Left hindlimb (tissue), 1 donor: ENCODE measurements at places on chromosomes 12 and 14.

DNA sequence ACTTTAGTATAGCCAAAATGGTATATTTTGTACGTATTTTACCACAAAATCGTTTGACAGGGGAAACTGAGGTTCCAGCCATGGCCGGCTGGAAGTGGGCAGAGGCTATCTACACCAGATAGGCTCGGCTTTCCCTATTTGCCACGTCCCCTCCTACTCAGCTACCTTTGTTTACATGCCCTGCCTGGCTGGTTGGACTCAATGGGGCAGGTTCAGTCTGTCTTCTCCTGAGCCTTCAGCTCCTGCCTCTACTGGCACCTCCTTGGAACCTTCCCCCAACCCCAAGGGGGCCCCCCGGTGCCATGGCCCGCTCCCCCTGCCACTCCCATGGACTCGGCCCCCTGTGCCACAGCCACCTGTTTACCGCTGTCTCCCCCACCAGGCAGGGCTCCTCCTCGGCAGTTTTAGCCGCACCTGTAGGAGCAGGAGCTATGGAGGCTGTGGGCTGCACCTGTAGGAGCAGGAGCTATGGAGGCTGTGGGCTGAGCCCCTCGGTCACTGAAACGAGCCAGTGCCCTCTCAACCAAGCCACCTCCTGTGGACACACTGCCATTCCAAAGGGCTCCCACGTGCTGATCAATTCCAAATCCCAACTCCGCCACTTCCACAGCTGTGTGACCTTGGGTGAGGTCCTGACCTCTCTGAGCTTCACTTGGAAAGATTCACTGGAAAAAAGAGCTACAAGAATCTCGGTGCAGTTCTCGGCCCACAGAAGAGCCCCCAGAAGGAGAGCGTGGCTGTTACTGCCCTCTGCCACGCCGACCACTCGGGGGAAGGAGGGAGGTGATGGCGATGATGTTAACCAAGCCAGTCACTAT lies 62.2 kb downstream of the NCOR2 start:
- no peak for DNase-seq

DNA sequence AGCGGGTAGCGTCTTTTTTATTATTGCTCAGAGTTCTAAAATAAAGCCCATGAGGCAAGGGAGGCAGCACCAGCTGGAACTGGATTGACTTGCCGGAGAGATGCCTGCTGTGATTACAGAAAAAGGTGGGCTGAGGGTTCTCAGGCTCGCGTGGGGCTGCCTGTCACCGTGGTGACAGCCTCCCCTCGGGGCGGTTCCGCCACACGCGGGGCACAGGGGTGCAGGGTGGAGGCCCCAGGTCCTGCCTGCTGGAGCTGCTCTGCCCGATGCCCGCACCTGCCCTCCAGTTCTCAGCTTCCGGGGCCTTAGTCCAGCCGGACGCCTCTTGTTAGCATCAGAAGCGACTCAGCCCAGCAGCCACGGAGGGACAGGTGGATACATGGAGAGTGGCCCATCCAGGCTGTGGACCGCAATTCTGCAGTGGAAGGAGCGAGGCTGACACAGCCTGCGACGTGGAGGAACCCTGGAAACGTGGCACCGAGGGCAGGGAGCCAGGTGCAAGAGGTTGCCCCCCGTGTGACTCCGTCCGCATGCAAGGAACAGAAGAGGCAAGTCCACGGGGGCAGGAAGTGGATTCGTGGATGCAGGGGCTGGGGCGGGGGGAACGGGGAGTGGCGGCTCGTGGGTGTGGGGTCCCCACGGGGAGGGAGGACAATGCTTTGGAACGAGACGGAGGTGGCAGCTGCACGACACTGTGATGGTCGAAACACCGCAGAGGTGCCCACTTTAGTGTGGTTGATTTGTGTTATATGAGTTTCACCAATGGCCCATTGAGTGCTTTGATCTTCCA lies 79.5 kb downstream of the GALNT9 start:
- DNase-seq = no peak

DNA sequence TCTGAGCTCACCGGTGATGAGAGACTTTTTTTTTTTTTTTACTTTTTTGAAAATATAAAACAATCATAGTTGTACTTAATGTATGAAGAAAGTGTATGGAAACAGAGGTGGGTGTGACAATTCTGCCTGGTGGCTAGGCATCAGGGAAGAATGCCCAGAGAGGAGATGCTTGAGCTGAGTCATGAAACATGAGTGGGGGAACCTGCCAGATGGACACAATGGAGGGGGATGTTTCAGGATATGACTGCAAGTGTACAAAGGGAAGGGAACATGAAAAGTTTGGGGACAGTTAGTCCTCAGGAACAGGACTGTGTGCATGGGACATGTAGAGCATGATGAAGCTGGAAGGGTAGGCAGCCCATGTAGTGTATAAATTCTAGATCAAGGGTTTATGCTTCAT lies 274.2 kb upstream of the E2F7 start:
- DNase-seq = no peak

GRCh38 chr14:103126088-103126872 lies 3.0 kb downstream of the TNFAIP2 start:
- no peak for DNase-seq

GRCh38 chr14:95066427-95066986 lies 90.8 kb downstream of the DICER1 start:
- DNase-seq = no peak
